CD4-positive, CD25-positive, alpha-beta regulatory T cell (primary cell): ENCODE measurements at places on chromosomes 4 and X. TPM values are rescaled to one million over a fixed set of nuclear protein-coding genes. Genes with fewer than 3 reads are reported as not detected.

GRCh38 chr4:145804116-145804515 is 124.2 kb downstream of the C4orf51 start:
- no peak for DNase-seq
- H3K27ac ChIP-seq: no peak overlapping the region
- no peaks in the 10 kb centered on the region for H3K36me3 ChIP-seq
- no peak overlapping the region for H3K4me3 ChIP-seq
- no peaks in the 10 kb centered on the region for H3K4me1 ChIP-seq
- H3K27me3 ChIP-seq: no peaks in the 10 kb centered on the region

- peaks cover 2% of the 10 kb centered on the region for H3K27me3 ChIP-seq
- DNase-seq: no peak
- H3K27ac ChIP-seq: no peak overlapping the region
- H3K4me1 ChIP-seq: no peaks in the 10 kb centered on the region
- H3K36me3 ChIP-seq: no peaks in the 10 kb centered on the region
Measured at GRCh38 chr4:114043116-114043515, 63.7 kb upstream of the ARSJ start.

- no peaks in the 10 kb centered on the region for H3K36me3 ChIP-seq
- no peak overlapping the region for H3K4me3 ChIP-seq
- no peak for DNase-seq
- no peak overlapping the region for H3K27ac ChIP-seq
- no peaks in the 10 kb centered on the region for H3K4me1 ChIP-seq
- no peaks in the 10 kb centered on the region for H3K27me3 ChIP-seq
Measured at GRCh38 chrX:148947399-148947975, 447.1 kb downstream of the AFF2 start.

Gene MAGEA11
- polyA plus RNA-seq: not detected
